ENCODE measurements at places on chromosomes 16 and 17. TPM values are rescaled to one million over a fixed set of nuclear protein-coding genes. Genes with fewer than 3 reads are reported as not detected.

Gene WNT3
- total RNA-seq = 8.1 TPM

Gene OR3A2
- total RNA-seq = not detected

Gene ATP2C2
- total RNA-seq = 10.8 TPM

Gene HASPIN
- total RNA-seq = 8.6 TPM

Gene GHDC
- 8.1 TPM for total RNA-seq

Gene AIPL1
- not detected for total RNA-seq

Gene KRTAP4-4
- total RNA-seq = not detected

Gene SLC35G6
- not detected for total RNA-seq

Gene SOX15
- 0.93 TPM for total RNA-seq

Gene CUEDC1
- total RNA-seq = 30.8 TPM

Gene TBC1D3E
- not detected for total RNA-seq

Gene KDM6B
- 117 TPM for total RNA-seq

DNA sequence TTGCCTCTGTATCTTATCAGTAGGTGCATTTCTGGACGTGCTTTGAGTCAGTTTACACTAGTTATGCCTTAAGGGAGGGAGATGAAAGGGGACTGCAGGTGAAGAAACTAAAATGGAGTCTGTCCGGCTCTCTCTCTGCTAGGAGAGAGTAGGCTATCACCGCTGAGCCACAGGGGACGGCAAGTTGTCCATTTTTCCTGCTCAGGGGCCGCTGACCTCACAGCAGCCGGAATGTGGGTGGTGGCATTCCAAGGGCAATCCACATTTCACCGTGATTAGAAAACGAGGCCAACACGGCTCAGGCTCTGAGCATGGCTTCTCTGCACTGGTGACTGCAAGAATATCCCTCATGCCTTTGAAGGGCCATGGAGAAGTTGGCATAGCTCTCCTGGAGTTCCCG lies 19.0 kb upstream of the KLHDC4 start:
- no peak for DNase-seq

DNA sequence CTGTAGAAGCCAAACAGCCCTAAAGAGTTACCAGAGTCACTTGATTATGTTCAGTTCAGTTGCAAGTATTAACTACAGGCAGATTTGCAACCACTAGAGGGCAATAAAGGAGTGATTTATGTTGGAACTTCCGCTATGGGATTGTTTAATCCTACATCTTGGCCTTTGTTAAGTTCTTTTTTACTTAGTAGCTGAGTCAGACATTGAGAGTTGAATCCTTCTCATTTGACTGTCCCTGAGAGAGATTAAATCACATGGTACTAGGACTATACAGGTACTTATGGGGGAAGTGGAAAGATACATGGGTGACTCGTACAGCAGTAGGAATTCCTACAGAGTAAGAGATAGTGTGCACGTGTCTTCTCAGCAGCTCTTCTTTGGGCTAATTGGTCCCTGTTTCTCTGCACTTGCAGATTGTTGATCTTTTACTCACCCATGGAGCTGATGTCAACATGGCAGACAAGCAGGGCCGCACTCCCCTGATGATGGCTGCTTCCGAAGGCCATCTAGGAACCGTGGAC lies 40.3 kb downstream of the CYB561 start:
- DNase-seq = no peak

- no peak for DNase-seq
Observed at GRCh38 chr17:57881143-57881542, 31.3 kb upstream of the MRPS23 start.

GRCh38 chr17:14373614-14374259 lies 72.9 kb downstream of the HS3ST3B1 start:
- DNase-seq = no peak

DNA sequence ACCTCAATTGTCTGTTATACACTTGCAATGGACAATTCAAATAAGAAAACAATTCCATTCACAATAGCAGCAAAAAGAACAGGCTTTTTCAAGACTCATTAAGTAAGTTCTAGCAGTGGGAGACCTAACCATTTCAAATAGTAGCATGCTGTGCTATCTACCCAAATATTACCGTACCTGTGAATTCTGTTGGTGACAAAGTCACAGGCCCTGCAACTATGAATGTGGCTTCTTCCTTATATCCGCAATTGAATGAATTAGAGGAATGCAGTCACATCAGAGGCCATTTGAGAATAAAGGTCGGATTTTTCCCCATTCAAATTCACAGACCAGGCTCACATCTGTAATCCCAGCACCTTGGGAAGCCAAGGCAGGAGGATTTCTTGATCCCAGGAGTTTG lies 800 bp upstream of the NME4 start:
- no peak for DNase-seq

GRCh38 chr16:80936410-80936809 lies 70.3 kb downstream of the CMC2 start:
- no peak for DNase-seq

DNA sequence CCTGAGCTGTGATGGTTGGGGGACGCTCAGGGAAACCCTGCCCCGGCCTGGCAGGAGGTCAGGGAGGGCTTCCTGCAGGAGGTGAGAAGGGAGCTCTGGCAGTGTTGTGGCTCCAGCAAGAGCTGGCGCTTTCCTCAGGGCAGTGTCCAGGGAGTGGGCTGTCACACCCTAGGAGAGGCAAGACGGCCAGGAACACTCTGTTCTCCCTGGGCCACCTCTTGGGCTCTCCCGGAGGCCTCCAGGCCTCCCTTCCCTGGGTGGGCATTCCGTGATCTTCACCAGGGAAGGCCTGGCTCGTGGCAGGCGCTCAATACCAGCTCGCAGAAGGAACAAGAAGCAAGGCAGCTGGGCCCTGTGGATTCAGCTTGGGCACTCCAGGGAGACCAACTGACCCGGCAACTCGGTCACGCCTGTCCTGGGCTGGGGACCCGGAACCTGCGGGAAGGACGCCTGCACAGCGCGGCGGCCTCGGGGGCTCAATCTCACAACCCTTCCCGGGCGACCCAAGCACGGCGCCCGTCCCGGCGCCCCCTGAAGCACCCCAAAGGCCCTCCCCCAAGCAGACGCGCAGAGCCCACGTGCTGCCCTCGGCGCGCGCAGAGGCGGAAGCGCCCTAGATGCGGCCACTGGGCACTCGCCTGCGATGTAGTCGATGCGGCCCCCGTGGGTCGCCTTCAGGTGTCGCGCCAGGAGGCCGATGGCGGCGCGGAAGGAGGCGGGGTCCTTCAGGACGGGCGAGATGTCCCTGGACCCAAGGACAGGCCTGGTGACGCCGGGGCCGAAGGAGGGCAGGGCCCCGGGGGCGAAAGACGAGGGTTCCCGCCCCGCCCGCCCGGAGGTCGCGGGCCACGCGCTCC lies 588 bp downstream of the APRT start:
- DNase-seq = peak; percentile 42

DNA sequence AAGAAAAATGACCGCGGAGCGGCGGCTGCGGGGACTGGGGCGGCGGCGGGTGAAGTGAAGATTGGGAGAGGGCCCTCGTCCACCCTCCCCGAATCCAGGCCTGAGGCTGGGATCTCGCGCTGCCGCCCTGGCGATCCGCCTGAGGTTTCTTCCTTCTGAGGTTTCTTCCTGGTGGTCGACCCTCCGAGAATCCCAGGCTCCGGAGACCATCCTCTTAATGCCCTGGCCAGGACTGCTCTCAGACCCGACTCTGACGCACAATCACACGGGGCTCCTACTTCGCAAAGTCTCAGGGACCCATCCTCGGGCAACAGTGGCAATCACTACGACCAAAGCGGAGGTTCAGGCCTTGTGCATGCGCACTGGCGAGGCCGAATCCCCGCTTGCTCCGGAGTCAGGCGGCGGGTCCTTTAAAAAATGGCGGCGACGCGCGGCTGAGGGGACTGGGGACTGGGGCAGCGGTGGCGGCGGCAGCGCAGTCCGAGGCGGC lies 18.0 kb upstream of the KCNJ18 start:
- DNase-seq = no peak

DNA sequence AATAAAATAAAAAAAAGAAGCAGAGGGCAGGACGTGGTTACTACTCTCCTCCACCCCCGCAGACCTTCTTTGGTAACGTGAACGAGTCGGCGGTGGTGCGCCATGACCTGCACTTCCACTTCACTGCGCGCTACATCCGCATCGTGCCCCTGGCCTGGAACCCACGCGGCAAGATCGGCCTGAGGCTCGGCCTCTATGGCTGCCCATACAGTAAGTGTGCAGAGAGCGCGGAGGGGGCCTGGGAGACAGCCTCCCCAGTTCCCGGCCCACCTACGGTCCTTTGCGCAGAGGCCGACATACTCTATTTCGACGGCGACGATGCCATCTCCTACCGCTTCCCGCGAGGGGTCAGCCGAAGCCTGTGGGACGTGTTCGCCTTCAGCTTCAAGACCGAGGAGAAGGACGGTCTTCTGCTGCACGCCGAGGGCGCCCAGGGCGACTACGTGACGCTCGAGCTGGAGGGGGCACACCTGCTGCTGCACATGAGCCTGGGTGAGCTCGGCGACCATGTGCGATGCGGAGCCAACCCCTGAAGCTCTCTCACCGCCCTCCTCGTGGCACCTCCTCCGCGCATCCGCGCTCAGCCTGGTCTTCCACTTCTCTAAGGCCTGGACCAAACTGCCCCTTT lies 2.7 kb downstream of the CNTNAP1 start:
- DNase-seq = no peak

GRCh38 chr17:32596206-32596605 lies 109.4 kb downstream of the CDK5R1 start:
- DNase-seq = no peak

- DNase-seq = peak; percentile 19
Observed at GRCh38 chr16:10971560-10971961, 27.2 kb downstream of the CLEC16A start.

DNA sequence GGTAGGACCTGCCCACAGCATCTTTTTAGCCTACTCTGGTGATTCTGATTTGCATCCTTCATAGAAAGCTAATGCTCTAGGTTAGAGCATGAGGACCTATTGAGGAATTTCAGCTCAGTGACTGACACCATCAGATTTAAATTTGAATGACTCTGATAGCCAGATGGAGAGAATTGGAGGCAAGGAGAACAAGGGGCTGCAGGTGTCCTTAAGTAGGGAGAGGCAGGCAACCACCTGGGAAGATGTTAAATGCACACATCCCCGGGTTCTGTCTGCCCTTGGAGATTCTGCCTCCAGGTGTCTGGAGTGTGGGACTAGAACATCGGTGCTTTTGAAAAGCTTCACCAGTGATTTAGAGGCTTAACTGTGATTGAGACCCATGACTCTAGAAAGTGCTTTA lies 221.8 kb downstream of the SPECC1 start:
- DNase-seq = no peak

GRCh38 chr16:2147981-2148671 lies at the start of gene RAB26:
Gene RAB26, plus strand, starts transcription at chr16:2148625. Its CDS starts 159 bp downstream, at chr16:2148784.
- peak; percentile 58 for DNase-seq

DNA sequence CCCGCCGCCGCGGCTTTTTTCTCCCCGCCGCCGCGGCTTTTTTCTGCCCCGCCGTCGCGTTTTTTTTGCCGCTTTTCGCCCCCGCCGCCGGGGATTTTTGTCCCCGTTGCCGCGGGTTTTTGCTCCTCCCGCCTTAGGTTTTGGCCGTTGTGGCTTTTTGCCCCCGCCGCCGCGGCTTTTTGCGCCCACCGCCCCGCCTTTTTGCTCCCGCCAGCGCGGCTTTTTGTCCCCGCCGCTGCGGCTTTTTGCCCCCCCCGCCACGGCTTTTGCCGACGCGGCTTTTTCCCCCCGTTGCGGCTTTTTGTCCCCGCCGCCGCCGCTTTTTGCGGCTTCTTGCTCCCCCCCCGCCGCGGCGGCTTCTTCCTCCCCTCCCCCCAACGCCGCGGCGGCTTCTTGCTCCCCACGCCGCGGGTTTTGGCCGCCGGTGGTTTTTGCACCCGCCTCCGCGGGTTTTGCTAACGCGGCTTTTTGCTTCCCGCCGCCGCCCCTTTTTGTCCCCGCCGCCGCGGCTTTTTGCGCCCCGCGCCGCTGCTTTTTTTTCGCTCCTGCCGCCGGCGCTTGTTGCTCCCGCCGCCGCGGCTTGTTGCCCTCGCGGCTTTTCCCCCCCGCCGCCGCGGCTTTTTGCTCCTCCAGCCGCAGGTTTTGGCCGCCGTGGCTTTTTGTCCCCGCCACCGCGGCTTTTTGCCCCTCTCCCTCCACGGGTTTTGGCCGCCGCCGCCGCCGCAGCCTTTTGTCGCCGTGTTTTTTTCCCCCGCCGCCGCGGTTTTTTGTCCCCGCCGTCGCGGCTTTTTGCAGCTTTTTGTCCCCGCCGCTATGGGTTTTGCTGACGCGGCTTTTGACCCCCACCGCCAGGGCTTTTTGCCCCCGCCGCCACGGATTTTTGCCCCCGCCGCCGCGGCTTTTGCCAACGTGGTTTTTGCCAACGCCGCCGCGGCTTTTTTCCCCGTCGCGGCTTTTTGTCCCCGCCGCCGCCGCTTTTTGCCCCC lies 150.3 kb downstream of the KCNJ18 start:
- no peak for DNase-seq

GRCh38 chr16:30697264-30698138 lies 1.5 kb upstream of the SRCAP start:
- no peak for DNase-seq

DNA sequence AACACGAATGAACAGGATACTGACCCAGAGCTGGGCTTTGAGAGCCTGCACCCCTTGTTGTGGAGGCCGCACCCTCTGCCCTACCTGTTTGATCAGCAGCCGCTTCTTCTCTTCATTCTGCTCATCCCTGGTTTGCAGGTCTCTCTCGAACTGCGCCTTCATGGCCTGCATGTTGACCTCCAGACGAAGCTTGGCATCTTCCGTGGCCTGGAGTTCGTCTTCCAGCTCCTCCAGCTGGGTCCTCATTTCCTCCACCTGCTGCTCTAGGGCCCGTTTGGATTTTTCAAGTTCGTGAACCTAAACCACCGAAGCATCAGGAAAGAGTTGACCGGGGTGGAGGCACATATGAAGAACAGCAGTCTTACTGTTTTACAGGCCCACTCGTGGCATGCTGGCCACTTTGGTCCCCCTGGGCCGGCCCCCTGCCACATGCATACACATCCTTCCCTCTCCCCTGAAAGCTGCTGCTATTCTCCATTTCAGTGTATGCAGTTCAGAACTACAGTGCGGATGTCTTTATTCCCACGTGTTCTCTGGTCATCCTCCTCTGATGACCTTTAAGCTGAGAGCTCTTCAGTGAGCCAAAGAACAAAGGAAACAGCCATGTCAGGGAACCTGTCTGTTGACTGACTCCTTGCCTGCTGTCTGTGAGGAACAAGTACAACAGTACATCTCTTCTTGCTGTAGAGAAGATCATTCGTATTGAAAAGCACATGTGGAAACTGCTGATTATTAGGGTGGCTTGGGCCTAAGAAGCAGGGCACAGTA lies 54.8 kb downstream of the NDEL1 start:
- no peak for DNase-seq

GRCh38 chr17:42190491-42191274 lies 3.6 kb downstream of the GHDC start:
- DNase-seq = no peak

DNA sequence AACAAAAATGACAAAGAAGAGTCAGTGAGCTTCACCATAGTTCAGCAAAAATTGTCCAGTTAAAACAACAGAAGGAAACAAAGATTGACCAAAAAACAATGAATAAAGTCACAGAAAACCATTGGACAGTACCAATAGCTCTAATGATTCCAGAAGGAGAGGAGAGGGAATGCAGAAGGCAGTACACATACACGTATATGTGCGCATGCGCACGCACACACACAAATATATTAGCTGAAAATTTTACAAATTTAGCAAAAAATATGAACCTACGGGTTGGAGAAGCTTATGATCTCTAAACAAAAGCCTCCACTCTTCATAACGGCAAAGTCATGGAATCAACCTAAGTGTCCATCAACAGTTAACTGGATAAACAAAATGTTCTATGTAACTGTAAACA lies 120.3 kb upstream of the MON1B start:
- DNase-seq = no peak

Measured in progenitor cell of endocrine pancreas (in vitro differentiated cells).